Fibroblast of lung (primary cell): ENCODE measurements at places on chromosomes 7 and 10. TPM values are rescaled to one million over a fixed set of nuclear protein-coding genes. Genes with fewer than 3 reads are reported as not detected.
A peak's percentile ranks its signal among the peaks of the same experiment; 100 is the strongest.

- DNase-seq = no peak
Measured at GRCh38 chr10:58588673-58589265, 76.1 kb downstream of the BICC1 start.

- DNase-seq = peak; percentile 74
Measured at GRCh38 chr7:94041529-94041928, 37.4 kb upstream of the BET1 start.

- DNase-seq = no peak
Measured at GRCh38 chr10:60737242-60737641, 41.0 kb upstream of the CDK1 start.

DNA sequence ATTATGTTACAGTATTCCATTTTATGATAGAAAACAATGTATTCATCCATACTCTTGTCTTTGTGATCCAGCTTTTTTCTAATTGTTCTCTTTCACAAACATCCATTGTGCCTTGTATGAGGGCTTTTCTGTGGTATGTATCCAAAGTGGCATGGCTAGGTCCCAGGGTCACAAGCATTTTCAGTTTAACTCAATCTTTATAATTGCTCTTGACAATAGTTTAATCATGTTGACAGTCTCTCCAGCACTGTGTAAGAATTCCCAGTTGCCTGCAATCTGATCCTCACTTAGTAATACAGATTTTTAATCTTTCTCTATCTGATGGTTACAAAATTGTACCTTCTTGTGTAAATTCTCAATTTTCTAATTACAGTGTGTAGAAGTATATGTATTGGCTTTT is 533.4 kb downstream of the NEBL start:
- no peak for DNase-seq

GRCh38 chr7:12833829-12834228 is 146.4 kb downstream of the ARL4A start:
- no peak for DNase-seq

- no peak for DNase-seq
Measured at GRCh38 chr10:86360657-86361056, 5.9 kb downstream of the GRID1 start.

GRCh38 chr7:71857338-71857737 is 554.8 kb downstream of the CALN1 start:
- no peak for DNase-seq

GRCh38 chr10:121851786-121852185 is 76.0 kb downstream of the ATE1 start:
- DNase-seq = peak; percentile 4

GRCh38 chr7:11533229-11533820 is 298.7 kb downstream of the THSD7A start:
- no peak for DNase-seq

GRCh38 chr10:29535012-29535777 is 99.6 kb downstream of the SVIL start:
- peak; percentile 93 for DNase-seq

GRCh38 chr7:140676306-140676705 is 3.6 kb downstream of the ADCK2 start:
- no peak for DNase-seq

GRCh38 chr7:111364413-111364812 is 197.9 kb downstream of the IMMP2L start:
- peak; percentile 80 for DNase-seq

DNA sequence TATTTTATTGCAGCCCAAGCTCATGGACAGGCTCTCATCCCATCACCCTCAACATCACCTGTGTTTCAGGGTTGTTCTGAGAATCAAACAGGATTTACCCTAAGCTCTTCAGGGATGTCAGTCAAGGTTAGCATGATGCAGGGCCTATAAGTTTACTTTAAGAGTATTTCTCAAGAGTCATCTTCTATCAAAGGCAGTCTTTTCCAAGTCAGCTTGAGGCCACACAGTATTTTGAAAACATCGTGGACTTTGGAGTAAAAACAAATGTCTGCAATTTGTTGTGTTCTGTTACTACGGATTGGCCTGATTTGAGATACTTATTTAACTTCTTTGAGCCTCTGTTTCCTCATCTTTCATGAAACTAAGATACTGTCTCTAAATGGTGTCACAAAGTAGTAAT is 42.0 kb upstream of the NRP1 start:
- peak; percentile 23 for DNase-seq

The ANKRD26 gene
- polyA plus RNA-seq = 1.9 and 2.5 TPM in 2 replicates

The TRRAP gene
- 11.3 and 17.6 TPM in 2 replicates for polyA plus RNA-seq
